NCI-H82 (cell line): ENCODE measurements at places on chromosomes 11 and 22.

DNA sequence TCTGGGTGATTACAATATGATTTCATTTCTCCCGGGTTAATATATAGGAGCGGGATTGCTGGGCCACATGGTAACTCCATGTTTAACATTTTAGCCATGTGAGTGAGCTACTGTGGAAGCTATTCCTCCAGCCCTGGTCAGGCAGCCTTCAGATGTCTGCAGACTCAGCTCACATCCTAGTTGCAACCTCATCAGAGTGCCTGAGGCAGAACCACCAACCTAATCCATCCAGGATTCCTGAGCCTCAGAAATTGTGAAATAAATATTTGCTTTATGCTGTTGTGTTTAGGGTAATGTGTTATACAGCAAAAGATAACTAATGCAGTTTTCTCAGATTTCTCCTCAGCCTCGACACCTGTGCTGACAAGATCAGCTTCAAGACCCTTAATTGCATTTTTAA is 676.8 kb downstream of the OPCML start:
- no peak for DNase-seq

DNA sequence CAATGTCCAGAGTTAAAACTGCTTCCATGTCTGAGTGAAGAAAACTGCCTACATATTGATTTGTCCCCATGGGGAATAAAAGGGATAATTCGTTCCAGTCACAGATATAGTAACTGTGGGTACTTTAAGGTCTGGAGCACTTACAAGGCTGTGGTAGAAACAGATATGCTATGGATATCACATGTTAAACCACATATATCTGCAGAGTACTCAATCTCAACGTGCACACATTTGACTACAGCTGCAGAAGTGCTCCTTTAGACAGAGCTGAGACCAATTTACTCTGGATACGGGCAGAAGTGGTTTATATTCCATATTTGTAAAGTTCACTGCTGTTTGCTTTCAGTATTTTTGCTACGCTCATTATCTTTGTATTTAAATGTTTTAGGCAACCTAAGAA is 9.7 kb upstream of the MS4A2 start:
- no peak for DNase-seq

DNA sequence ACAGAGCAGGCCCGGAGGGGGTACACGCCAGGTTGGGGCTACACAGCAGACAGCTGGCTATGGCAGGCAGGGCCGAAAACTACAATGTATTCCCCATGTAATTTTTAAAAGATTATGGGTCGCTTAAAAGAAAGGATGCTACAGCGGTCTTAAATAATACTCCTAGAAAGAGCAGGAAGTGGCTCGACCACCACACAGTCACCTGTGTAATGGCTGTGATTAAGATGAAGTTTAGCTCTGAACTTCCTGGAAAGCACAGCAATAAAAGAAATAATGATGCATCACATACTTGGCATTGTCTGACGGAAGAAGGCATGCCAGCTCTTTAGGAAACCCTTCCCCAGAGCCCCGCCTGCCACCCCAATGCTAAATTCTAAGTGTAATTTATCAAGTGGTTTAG is 32.6 kb downstream of the WNT11 start:
- DNase-seq = no peak

DNA sequence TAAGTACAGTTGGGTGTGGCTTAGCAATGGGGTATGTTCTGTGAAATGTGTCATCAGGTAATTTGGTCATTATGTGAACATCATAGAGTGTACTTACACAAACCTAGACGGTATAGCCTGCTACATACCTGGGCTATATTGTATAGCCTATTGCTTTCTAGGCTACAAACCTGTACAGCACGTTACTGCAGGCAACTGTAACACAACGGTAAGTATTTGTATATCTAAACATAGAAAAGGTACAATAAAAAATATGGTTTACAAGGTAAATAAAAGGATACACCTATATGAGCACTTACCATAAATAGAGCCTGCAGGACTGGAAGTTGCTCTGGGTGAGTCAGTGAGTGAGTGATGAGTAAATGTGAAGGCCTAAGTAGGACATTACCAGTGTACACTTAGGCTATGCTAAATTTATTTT is 73.1 kb upstream of the GDPD4 start:
- no peak for DNase-seq

GRCh38 chr11:12242966-12243365 is 132.6 kb downstream of the MICAL2 start:
- no peak for DNase-seq

DNA sequence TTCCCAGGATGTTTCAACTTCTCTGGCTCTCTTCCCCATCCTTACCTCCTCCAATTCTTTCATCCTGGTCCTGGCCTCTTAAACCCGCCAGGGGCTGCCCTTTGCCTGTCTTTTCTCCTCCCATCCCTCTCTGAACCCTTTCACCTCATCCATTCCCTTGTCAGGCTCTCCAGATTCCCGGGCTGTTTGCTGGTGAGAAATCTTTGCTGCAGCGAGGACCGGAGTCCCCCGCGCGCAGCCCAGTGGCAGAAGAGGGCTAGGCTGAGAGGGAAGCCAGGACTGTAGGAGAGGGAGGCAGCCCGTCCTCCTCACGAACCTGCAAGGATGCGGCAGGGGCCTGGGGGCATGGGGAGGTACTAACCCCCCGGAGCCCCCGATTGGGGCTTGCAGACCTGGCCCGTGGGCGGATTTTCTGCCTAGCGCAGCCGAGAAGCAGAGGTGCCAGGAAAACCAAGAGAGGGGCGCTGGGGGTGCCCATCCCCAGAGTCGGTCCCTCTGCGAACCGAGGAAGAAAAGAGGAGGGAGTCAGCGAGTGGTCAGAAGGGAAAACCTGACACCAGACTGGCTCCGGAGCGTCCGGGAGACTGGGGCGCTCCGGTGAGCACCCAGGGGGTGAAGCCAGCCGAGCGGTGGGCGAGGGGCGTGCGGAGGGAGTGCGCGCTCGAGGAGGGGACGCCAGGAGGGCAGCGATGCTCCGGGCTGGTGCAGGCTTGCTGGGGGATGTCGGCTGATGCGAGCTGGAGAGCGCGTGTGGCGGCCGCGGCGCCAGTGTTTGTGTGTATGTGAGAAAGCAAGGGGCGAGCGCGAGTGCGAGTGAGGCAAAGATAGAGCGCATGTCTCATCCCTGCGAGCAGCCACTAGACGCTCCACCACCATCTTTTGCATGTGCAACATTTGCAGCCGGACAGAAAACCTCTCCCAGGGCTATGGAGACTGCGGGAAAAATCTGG is at the start of gene GRIA4:
TSS of gene GRIA4 (plus strand) at position 242 of the 950 bp plus-strand sequence. CDS start 925 bp downstream, outside the sequence.
- DNase-seq = peak; percentile 68

- DNase-seq = no peak
Observed at GRCh38 chr11:70873736-70874412, 378.5 kb downstream of the SHANK2 start.

- DNase-seq = no peak
Observed at GRCh38 chr11:18253233-18253632, 4.8 kb upstream of the SAA2 start.
